Nucleus accumbens (tissue), 56 donors: ENCODE measurements at places on chromosomes 11 and 22.

- no peak for DNase-seq
These were observed 2.0 kb downstream of the TOP3B start for GRCh38 chr22:21980547-21980946.

DNA sequence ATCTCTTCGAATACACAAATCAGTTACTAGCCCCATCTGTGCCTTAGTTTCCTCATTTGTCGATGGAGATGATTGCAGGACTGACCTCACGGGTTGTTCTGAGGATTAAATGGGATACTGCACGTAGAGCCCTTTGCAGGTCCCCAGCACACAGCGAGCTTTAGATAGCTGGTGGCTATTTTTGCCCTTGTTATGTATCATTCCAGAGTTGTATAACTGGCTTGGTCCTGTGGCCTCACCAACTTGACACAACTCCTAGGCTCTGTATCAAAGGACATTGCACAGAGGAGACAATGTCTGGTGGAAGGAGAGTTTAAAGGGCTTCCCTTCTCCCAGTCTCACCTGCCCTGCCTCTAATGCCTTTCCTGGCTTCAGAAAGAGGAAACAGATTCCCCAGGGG is 22.8 kb upstream of the DGAT2 start:
- no peak for DNase-seq

- DNase-seq = no peak
These were observed 198.4 kb downstream of the SBF2 start for GRCh38 chr11:10095412-10096208.

DNA sequence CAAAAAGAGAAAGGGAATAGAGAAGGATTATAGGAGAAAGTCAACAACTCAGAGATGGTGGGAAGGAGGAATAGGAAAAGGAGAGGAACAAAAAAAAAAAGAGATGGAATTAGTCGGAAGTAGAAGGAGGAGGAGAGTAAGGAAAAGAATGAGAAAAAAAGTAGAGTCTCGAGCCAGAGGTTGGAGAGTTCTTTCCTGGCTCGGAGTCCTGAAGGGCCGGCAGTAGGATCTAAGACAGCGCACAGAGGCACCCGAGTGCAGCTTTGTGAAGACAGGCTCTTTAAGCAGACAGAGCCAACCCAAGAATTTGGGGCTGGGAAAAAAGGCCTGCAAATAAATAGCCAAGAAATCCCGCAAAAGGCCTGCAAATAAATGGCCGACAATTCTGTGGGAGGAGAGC is 170.4 kb upstream of the CCDC90B start:
- DNase-seq = no peak

DNA sequence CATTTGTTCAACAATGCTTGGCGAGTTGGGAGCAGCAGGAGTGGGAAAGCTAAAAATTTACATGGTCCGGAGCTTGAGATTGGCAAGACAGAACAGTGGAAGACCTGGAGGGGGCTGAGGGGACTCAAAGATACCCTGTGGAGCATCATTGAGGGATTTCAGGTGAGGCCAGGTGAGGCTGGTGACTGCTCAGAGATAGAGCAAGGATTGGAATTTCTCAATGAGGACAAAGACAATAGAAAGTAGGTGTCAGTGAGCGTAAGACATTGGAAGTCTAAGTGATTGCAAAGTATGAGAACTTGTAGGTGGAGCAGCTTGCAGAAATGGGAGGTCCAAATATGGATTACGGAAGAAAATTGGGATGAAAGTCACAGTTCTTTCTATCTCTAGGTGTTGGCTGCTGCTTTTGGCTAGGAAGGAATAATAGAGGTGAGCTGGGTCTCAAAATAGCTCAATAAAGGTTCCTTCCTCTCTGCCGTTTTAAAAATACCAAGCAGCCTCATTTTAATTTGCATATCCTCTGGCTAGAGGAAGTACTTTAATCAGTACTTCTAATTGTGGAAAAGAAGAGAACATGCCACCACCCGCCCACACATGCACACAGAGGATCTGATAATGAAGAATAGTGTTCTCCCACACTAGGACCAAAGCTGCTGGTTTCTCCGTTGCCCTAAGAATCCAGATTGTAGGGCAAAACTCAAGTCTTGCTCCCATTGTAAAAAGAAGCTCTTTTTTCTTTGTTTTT is 41.8 kb upstream of the SORL1-AS1 start:
- DNase-seq = peak; percentile 58
